ENCODE measurements at places on chromosomes 3 and 15. TPM values are rescaled to one million over a fixed set of nuclear protein-coding genes. Genes with fewer than 3 reads are reported as not detected.

SERINC4 gene
- 0.20 TPM for total RNA-seq

DNA sequence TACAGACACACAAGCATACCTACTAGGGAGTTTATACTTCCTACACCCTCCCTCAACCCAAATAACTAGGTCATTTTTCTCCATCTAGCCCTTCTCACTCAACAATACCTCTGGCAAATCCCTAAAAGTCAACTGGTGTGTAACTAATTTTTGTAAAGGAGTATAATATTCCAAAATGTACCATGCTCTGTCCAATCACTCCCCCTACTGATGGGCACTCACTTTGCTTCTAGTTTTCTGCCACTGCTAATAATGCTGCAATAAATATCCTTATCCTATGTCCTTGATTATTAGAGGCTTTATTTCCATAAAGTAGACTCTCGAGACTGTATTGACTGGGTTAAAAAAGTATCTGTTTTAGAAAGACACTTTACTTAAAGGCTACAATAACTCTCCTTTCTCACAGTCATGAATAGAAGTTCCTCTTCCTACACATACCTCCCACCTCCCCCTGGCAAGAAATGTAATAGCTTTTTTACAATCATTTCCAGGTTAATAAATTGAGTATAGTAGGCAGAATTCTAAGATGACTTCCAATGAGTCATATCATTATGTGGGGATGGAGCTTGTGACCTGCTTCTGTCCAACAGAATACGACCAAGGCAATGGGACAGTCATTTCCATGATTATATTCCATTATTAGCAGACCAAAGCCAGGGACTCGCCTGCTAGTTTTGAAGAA is 30.0 kb downstream of the SHQ1 start:
- no peak overlapping the region for H3K27ac ChIP-seq
- H3K36me3 ChIP-seq, result peaks cover 5% of the 10 kb centered on the region
- H3K4me1 ChIP-seq, result peaks cover 23% of the 10 kb centered on the region
- no peaks in the 10 kb centered on the region for H3K27me3 ChIP-seq

GRCh38 chr3:101518421-101518871 is 5.4 kb upstream of the SENP7 start:
- H3K4me1 ChIP-seq, result peaks cover 62% of the 10 kb centered on the region
- H3K36me3 ChIP-seq, result no peaks in the 10 kb centered on the region
- H3K4me3 ChIP-seq, result peak overlapping the region; percentile 35
- no peaks in the 10 kb centered on the region for H3K27me3 ChIP-seq
- H3K27ac ChIP-seq, result peak overlapping the region; percentile 58

- H3K4me1 ChIP-seq, result no peaks in the 10 kb centered on the region
- no peaks in the 10 kb centered on the region for H3K36me3 ChIP-seq
- no peak for DNase-seq
- H3K27ac ChIP-seq, result no peak overlapping the region
- no peak overlapping the region for H3K4me3 ChIP-seq
- no peaks in the 10 kb centered on the region for H3K27me3 ChIP-seq
Observed at GRCh38 chr15:71962537-71962936, 152.2 kb downstream of the NR2E3 start.

- no peak overlapping the region for H3K27ac ChIP-seq
- no peaks in the 10 kb centered on the region for H3K36me3 ChIP-seq
- no peaks in the 10 kb centered on the region for H3K27me3 ChIP-seq
- no peaks in the 10 kb centered on the region for H3K4me1 ChIP-seq
- no peak for DNase-seq
- no peak overlapping the region for H3K4me3 ChIP-seq
Observed at GRCh38 chr3:35307296-35307695, 332.0 kb upstream of the ARPP21 start.

THRB gene
- total RNA-seq, result not detected

DNA sequence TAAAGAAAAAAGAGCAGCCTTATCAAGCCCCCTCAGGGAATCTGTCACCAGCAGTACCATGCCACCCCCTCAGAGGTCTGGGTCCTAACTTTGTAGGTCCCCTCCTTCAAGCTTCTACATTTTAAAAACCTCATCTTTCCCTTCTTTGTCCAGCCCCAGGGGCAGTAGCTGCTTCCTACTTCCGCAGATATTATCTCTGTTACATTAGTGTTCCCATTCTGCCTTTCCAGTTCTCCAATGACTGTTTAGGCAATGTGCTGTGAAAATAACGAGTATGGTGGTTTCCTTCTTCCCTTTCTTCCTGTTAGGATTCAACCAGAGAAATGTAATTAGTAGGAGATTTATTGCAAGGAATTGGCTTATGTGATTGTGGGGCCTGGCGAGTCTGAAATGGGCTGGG is 126.1 kb upstream of the TNIK start:
- no peak overlapping the region for H3K27ac ChIP-seq
- H3K36me3 ChIP-seq, result no peaks in the 10 kb centered on the region
- DNase-seq, result no peak
- H3K4me3 ChIP-seq, result no peak overlapping the region
- H3K4me1 ChIP-seq, result no peaks in the 10 kb centered on the region
- no peaks in the 10 kb centered on the region for H3K27me3 ChIP-seq

PARP9 gene
- total RNA-seq, result 13.4 TPM

DNA sequence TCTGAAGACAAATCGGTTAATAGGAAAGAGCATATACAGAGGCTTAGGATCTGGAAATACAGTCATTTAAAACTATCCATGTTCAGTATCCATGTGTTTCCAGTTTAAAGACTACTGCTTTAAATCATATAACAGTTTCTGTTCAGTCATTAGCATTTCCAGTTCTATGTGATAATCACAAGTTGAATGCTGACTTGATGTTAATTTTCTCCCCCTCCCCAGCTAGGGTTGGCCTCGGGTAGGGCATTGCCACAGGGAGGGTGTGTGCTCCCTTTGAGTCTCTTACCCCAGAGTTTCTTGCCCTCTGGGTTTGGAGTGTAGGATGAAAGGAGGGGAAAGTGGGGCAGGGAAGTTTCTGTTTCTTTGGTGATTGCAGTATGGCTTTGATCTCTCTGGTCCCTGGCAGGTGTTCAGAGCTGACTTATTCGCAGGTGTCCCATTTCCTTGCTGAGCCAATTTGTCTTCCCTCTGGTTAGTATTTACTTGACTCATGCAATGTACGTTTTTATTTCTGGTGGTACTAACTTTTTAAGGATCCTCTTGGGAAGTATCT is 86.3 kb downstream of the SH3GL3 start:
- no peak overlapping the region for H3K27ac ChIP-seq
- no peak overlapping the region for H3K4me3 ChIP-seq
- no peaks in the 10 kb centered on the region for H3K4me1 ChIP-seq
- no peak for DNase-seq
- H3K36me3 ChIP-seq, result no peaks in the 10 kb centered on the region

DNA sequence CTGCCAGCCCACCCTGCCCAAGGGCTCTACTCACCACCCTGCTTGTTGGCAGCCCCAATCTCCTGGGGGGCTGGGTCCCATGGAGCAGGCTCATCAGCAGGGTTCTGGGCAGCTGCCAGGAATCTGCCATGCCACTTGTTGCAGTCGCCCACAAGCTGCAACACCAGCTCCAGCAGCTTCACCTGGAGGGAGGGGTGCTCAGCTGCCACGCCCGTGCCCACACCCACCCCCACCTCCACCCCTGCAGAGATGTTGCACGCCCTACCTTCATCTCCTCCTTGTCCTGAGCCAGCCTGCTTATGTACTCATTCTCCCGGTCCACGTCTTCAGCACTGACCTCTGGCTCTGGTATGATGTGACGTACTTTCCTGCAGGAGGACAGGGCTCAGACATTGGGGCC is 77.9 kb upstream of the C2CD4B start:
- DNase-seq, result no peak
- H3K36me3 ChIP-seq, result no peaks in the 10 kb centered on the region
- H3K27ac ChIP-seq, result no peak overlapping the region
- H3K4me1 ChIP-seq, result no peaks in the 10 kb centered on the region

DNA sequence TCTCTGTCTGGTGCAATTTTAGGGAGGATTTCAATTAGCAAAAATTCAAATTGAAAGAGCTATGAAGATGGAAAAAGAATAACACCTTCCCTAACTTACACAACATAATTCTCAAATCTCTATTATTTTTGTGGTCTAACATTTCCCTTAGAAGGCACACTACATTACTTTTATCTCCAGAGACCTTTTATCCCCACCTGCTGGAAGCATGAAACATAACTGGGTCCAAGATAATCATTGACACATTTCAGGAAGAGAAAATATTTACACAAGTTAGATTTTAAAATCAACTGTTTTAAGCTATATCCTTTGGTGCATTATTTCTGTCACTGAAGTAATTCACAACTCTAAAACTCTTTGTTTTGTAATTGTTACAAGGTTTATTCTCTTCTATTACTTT is 779.5 kb downstream of the ROBO1 start:
- no peak for DNase-seq
- H3K27ac ChIP-seq, result no peak overlapping the region

SSUH2 gene
- total RNA-seq, result not detected

DNA sequence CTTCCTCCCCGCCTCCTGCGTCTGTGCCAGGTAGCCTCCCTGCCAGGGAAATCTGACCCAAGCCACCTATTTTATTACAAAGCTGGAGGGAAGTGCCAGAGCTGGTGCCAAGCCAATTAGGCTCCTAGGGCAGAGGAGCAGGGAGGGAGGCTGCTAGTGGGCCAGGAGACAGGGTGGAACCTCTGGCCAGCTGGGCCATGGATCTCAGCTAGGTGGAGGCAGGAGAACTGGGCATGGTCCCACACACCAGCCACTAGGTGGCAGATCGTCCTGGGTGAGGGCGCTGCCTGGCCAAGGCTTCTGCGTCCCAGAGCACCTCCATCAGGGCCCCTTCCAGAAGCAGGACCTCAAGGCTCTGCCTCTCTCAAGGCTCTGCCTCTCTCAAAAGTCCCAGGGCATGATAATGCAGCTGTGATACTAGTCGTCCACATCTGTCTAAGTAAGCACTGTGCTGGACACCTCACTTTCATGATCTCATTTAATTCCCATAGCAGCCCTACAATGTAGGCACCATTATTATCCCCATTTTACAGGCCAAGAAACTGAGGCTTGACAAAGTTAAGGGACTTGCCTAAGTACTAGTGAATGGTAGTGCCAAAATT is 4.5 kb upstream of the RFT1 start:
- no peaks in the 10 kb centered on the region for H3K36me3 ChIP-seq
- no peak overlapping the region for H3K4me3 ChIP-seq
- H3K27me3 ChIP-seq, result no peaks in the 10 kb centered on the region
- no peak overlapping the region for H3K27ac ChIP-seq

LPP gene
- total RNA-seq, result 18.0 TPM

- peaks cover 36% of the 10 kb centered on the region for H3K36me3 ChIP-seq
- no peak for DNase-seq
- H3K27ac ChIP-seq, result no peak overlapping the region
- H3K27me3 ChIP-seq, result no peaks in the 10 kb centered on the region
Observed at GRCh38 chr3:111579495-111579894, 15.7 kb downstream of the ZBED2 start.

DNA sequence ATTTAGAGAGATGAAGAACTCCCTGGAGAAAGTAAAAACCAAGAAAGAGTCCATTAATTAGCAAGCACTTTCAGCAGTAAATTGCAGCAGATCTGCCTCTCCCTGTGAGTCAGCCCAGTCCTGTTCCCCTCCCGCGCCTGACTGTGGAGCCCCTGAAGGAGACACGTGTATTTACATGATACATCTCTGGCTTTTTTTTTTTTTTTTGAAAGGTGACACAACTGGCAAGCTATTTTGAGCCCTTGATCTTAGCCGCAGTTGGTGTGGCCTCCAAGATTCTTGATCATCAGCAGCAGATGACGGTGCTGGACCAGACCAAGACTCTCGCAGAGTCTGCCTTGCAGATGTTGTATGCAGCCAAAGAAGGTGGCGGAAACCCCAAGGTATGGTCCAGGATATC is 271.8 kb upstream of the TPM1 start:
- H3K4me3 ChIP-seq, result no peak overlapping the region
- H3K36me3 ChIP-seq, result no peaks in the 10 kb centered on the region
- no peak overlapping the region for H3K27ac ChIP-seq
